NCI-H524 (cell line): ENCODE measurements at places on chromosomes 5 and 9.
A peak's percentile ranks its signal among the peaks of the same experiment; 100 is the strongest.

DNA sequence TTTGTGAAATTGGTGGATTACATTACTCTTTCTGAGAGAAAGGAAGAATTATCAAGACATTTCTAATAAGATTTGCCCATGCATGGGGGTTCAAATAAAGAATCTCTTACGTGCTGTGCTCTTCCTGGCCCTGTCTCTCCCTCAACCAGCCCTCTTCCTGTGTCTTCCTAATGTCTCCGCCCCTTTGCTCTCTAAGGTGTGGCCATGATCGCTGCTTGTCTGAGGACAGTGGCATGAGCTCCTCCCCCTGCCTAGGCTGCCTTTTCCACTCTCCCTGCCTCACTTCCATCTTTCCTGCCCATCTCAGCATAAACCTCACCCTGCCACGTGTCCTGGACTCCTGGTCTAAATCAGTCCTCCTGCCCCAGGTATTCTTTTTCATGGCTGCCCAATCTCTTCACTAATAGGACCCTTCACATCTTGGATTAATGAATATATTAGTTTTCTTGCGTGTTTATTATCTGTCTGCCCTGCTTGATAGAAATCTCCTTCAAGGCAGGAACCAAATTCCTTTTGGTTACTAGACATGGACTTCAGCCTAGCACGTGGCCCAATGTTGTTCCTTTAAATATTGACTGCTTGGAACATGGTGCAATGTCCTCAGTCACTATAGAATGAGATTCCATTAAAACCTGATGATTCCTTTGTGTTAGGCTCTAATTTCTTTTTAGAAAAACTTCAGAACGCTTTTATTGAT is 122.3 kb downstream of the MTRR start:
- DNase-seq, result peak; percentile 2

GRCh38 chr5:168334695-168335094 is 43.2 kb downstream of the WWC1 start:
- DNase-seq, result no peak

- peak; percentile 71 for DNase-seq
These were observed 67.8 kb downstream of the LHX2 start for GRCh38 chr9:124079176-124079925.

DNA sequence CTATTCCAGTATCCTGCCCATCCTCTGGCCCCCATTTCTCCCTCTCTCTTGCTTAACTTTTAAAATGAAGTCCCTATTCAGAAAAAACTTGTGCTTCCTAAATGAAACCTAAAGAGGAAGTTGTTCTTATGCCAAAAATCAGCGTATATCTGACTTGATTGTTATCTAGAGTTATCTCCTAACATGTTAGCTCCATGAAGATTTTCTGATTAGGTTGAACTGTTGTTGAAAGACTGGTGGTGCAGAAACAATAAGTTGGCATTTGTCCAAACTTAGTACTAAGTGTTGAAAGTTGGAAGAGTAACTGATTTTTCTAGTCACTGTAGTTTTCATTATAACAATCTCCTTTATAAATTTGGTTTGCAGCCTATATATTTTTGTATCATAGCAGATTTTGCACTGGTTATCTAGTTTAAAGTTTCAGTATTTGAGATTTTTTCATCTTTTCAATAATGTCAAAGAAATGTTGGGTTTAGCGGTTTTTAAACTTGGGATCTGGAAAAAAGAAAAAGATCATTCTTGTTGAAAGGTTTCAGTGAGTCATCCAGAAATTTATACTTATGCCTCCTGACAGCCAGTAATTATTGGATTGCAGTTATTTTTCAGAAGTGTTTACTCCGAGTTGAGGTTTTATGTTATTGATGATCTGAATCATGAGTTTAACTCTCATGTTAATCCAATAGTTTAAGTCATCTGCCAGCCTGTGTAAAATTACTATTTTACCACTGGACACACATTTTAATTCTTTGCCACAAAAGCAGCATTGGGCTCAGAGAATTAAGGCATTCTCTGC is 60.6 kb downstream of the PAM start:
- DNase-seq, result no peak

DNA sequence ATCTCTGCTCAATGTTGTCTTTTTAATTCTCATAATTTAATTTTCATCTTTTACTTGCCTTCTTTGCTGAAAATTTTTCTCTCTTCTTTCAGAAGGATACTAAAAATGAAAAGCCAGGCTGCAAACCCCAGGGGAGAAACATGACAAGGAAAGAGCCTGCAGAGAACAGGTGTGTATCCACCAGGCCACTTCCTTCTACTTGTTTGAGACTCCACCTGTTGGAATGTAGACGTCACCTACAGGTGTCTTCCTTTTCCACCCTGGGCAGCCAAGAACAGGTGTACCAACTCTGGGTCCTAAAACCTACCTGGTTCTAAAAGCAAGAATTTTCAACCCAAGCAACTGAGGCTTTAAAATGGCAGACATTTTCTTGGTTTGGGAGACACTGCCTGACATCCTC is 166.8 kb downstream of the ATP10B start:
- DNase-seq, result no peak
